Large intestine (tissue), 12 donors: ENCODE measurements at places on chromosomes 11 and 22.

- DNase-seq, result no peak
Measured at GRCh38 chr11:124874571-124875255, 9.5 kb downstream of the ROBO3 start.

DNA sequence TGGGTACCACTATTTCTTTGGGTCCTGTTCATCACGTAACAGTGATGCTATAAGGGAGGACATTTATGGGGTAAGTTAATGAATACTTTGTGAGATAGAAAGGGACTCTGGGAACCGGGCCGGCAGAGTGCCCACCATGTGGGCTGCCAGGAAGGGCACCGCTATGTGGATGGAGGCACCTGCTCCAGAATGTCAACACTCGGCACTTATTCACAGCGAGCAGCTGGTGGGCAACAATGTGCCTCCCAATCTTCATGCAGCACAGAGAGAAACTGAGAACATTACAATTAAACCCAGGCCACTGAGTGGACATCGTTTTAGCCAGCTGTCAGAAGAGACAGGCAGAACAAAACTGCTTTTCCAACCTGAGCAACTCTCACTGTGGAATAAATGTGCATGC lies 15.8 kb upstream of the ELFN2 start:
- no peak for DNase-seq

- DNase-seq, result no peak
Measured at GRCh38 chr11:71574418-71574817, 8.3 kb downstream of the KRTAP5-11 start.

- DNase-seq, result no peak
Measured at GRCh38 chr11:102488208-102488607, 35.6 kb upstream of the TMEM123 start.

GRCh38 chr11:121024989-121025388 lies 1.1 kb downstream of the TBCEL start:
- no peak for DNase-seq

DNA sequence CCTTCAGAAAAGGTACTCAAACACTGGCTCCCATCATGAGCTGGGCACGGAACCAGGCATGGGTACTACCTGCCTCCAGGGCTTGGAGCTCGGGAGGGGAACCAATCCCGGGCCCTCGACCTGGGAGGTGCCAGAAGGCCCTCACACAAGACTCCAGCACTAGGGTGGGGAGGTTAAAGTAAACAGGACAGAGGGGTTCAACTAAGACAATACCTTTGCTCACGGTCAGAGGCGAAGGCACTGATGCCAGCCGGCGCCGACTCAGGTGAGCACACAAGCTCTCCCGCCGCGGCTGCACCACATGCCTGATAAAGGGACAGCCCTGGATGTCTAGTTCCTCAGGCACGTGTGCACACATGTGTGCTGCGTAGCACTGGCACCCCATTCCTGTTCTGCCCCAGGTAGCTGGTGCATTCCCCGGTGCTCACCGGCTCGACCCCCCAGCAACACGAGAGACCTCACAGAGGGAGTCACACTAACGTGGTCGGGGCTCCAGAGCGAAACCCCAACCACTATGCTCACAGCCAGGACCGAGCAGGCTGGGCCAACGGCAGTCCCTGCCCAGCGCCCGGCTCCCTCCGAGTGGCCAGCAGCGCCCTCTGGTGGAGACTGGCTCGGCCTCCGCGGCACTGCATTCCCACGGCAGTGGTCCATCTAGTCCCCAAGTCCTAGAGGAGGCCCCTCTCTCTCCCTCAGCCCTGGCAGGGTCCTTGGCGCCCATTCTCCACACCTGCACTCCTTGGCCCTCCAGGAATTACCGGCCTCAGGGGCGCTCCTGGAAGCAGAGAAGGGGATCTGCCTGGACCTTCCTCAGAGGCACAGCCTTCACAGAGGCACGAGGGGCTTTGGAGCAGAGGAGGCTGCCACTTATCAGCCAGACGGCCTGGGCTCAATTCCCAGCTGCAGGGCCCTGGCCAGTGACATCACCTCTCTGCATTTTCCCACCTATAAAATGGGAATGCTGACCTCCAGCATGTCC lies 28.8 kb upstream of the MOB2 start:
- DNase-seq, result peak; percentile 48

GRCh38 chr11:133164986-133165385 lies 367.3 kb downstream of the OPCML start:
- no peak for DNase-seq

GRCh38 chr11:106466521-106467080 lies 389.1 kb downstream of the AASDHPPT start:
- DNase-seq, result peak; percentile 69

DNA sequence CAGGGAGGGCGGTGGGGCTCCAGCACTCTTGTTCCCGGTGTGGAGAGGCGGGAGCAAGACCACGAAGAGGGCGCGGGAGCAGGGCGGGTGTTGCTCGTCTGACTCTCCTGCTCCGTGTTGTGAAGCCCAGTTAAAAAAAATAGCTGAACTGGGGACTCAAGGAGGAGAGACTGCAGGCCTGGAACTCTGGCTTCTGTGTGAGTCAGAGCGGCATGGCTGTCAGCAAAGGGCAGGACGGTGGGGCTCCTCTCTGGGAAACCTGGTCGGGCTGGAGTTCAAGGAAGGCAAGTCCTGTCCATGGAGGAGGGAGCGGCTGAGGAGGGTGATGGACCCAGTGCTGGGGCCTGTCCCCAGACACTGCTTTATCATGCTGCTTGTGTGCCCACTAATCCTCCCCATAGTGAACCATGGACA lies 152.3 kb downstream of the FEZ1 start:
- no peak for DNase-seq

DNA sequence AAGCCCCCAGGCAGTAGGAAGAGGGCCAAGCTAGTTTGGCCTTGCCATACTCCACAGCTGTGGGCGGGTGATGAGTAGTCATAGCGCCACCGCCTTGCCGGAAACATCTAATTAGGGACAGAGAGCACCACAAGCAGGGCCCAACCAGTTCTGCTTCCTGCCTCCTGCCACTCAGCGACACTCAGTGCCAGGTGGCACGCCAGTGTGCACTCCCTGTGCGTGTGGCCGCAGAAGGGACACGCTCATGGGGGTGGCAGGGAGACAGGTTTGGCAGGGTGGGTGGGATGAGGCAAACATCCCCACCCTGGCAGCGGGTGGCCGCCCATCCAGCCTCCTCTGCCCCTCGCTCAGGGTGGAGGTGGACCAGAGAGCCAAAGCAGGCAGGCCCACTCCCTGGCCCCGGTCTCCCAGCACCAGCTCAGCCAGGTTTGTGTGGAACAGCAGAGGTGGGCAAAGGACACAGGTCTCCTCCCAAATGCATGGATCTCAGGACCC lies 4.9 kb downstream of the OVOL1 start:
- DNase-seq, result peak; percentile 46

DNA sequence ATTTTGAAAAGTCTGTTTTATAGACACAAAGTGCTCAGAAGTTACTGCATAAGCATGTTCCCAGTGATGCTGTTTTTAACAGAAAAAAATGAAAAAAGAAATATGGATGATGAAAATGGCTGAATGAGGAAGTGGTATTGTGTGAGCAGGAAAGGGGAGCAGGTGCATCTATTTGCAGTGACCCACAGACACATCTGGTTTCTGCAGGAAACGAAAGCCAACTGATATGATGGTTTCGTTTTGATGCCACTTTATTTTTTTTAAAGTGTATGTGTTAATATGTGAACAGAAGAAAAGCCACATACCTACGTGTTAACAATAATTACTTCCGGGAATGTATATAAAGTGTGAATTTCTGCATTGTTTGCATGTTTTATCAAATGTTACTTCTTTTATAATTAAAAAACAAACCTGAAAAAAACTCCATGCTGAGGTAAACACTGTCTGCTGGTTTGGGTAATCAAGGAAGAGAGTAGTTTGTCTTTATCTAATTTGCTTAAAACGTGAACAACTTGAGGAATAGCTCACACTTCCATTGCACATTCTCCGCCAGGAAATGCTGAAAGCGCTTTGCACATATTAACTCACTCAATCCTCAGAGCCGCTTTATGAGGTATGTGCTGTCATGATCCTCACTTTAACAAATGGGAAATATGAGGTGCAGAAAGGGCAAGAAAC lies 1335.9 kb downstream of the TBC1D22A start:
- no peak for DNase-seq

GRCh38 chr11:62732830-62733229 lies 4.5 kb downstream of the TTC9C start:
- no peak for DNase-seq

GRCh38 chr11:78432956-78433355 lies 15.3 kb upstream of the GAB2 start:
- DNase-seq, result no peak

DNA sequence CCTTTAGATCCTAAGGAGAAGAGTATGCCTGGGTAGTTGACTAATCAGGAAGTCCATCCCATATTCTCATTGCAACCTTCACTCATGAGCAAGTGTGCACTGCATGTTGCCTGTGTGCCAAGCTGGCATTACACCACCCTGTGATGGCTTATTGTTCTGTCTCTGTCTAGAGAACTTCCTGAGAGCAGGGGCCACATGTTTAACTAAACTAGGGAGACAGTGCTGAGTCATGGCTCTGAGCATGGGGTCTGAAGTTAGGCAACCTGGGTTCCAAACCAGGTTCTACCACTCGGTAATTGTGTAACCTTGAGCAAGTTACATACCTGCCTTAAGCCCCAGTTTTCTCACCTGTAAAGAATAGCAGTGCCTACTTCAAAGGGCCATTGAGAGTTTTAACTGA lies 39.6 kb downstream of the CSNK2A3 start:
- DNase-seq, result no peak

- no peak for DNase-seq
Measured at GRCh38 chr22:46602025-46602424, 18.2 kb upstream of the GRAMD4 start.

GRCh38 chr22:37498289-37498909 lies 12.2 kb upstream of the MFNG start:
- DNase-seq, result peak; percentile 69

DNA sequence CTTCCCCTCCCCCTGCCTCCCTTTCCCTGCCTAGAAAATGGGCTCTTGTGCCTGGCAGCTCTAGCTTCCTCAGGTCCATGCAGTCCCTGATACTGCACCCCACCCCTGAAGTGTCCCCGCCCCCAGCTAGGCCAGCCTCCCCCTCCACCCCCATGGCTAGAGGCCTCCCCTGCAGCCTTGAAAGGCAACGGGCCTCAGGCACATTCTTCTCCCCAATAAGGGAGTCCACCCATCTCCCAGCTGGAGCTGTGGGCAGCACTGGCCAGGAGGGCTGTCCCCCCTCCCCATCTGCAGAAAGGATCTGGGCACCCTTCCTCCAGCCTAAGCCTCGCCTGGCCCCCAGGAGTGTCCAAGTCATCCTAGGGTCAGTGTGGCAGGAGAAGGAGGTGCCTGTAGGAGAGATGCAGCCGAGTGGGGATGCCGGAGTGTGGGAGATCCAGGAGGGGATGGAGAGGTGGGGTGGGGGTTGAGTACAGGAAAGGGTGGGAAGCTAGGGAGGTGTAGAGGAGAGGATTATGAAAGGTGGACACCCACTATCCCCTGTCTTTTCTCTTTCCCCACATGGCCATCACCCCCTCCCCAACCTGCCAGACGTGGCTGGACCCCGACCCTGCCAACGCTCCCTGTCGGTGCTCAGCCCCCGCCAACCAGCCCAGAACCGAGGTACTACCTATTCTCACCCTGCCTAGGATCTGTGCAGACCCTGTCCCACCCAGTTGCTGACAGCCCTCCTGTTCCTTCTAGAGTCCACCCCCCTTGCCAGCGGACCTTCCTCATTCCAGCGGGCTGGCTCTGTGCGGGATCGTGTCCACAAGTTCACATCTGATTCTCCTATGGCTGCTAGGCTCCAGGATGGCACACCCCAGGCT lies 9.3 kb downstream of the SMTN start:
- DNase-seq, result no peak

- DNase-seq, result no peak
Measured at GRCh38 chr11:42837994-42838393, 473.8 kb upstream of the API5 start.
